Dermis microvascular lymphatic vessel endothelial cell (primary cell): ENCODE measurements at places on chromosomes 16 and 17.

GRCh38 chr16:23484510-23485256, 25.6 kb downstream of the GGA2 start:
- no peak for DNase-seq

GRCh38 chr17:73463821-73464220, 152.0 kb upstream of the CDC42EP4 start:
- no peak for DNase-seq

GRCh38 chr17:58452738-58453137, 35.4 kb upstream of the RNF43 start:
- no peak for DNase-seq

GRCh38 chr17:78409191-78409928, 30.9 kb downstream of the PGS1 start:
- DNase-seq, result no peak

DNA sequence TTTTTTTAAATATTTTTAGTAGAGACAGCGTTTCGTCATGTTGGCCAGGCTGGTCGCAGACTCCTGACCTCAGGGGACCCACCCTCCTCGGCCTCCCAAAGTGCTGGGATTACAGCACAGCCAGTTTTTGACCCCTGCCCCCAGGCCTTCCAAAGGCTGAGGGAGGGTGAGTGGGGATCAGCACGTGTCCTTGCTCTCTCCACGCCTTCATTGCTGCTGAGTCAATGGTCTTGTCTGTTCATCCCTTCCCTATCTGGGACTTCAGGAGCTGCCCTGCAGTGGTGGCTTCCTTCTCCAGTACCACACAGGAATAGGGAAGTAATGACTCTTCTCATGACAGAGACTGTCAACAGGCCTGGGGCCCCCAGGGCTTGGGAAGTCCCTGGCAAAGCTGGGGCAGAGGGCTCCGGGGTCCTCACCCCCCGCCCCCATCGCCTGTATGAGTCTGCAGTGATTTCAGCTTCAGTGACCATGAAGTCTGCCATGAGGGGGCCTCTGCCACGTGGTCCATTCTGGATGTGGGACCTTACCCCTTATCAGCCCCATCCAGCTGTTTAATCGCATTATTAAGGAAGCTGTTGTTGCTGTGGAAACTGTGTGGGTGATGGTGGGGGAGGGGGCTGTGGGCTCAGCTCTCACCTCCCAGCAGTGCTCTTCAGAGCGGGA, 6.1 kb downstream of the ABCC3 start:
- peak; percentile 78 for DNase-seq

- DNase-seq, result peak; percentile 8
Measured at GRCh38 chr17:42759982-42760651, 910 bp upstream of the RAMP2 start.

GRCh38 chr17:27670791-27671590, 40.0 kb downstream of the LGALS9 start:
- DNase-seq, result no peak

- no peak for DNase-seq
Measured at GRCh38 chr17:1789936-1790335, 28.1 kb downstream of the SERPINF1 start.

DNA sequence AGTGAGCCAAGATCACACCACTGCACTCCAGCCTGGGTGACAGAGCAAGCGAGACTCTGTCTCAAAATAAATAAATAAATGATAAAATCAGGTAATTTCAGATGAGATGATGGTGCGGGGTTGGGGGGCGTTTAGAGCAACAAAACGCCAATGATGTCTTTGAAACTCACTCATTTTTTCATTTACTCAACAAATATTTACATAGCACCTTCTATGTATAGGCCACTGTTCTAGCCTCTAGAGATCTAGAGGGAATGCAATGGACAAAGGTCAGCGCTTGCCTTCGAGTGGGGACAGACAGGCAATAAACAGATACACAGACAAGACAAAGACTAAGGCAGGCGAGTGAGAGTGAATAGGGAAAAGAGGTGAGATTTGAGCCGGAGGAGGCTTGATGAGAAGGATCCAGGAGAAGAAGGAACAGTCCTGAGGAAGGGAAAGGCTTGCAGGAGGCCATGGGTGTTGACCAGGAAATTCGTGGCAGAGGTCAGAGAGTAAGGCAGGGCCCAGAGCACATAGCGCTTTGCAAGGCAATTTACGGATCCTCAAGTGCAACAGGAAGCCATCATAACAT, 14.1 kb downstream of the ALDH3A1 start:
- no peak for DNase-seq

GRCh38 chr17:8163978-8164814, 1.4 kb upstream of the VAMP2 start:
- DNase-seq, result no peak

- no peak for DNase-seq
Measured at GRCh38 chr16:82833378-82833993, 206.7 kb downstream of the CDH13 start.

DNA sequence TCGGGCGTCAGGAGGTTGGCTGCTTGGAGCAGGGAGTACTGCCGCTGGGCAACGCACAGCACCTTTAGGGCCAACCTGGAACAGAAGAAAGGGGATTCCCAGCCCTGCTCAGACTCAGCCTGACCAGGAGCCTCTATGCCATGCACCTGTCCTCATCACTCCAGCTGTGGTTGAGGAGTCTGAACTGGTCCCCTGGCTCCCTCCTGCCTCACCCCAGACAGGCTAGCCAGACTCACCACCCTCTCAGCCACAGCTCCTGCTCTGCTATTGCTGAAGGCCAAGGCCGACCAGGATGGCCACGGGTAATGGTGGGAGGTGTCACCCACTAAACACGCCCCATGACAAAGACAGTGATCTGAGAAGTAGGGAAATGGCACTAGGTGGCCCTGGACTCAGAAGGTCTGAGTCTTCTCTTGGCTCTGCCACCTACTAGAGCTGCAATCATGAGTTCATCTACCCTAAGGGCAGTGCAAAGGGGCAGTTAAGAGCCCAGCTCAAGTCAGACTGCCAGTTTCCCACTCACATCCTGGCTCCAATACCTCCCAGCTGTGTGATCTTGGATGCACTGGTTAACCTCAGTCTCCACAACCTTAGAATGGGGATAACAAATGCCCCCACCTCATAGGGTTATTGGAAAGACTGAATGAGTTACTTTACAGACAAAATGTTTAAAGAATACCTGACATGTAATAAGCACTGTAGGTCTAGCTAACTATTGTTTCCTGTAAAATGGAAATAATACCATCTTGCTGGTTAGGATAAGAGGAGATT, 13.8 kb upstream of the GFAP start:
- no peak for DNase-seq

- DNase-seq, result peak; percentile 74
Measured at GRCh38 chr17:40399185-40399584, 18.5 kb downstream of the TOP2A start.
